Adrenal gland (tissue), 19 donors: ENCODE measurements at places on chromosomes 7 and 10. TPM values are rescaled to one million over a fixed set of nuclear protein-coding genes. Genes with fewer than 3 reads are reported as not detected.

CCL24 gene
- polyA plus RNA-seq = not detected

COL28A1 gene
- 6.7 TPM for polyA plus RNA-seq

ATG9B gene
- polyA plus RNA-seq = 0.53 TPM

TUBB8 gene
- polyA plus RNA-seq = 0.10 TPM

CUL2 gene
- 52.2 TPM for polyA plus RNA-seq

DOCK1 gene
- 8.1 TPM for polyA plus RNA-seq

INSYN2A gene
- polyA plus RNA-seq = not detected

ANKRD30A gene
- not detected for polyA plus RNA-seq

SPDYE18 gene
- 0.61 TPM for polyA plus RNA-seq

GRID1 gene
- 5.6 TPM for polyA plus RNA-seq

ACSL5 gene
- polyA plus RNA-seq = 7.4 TPM

KLLN gene
- 0.84 TPM for polyA plus RNA-seq

ASAH2B gene
- polyA plus RNA-seq = 2.8 TPM

TSPAN15 gene
- polyA plus RNA-seq = 14.8 TPM

NUTM2E gene
- 0.30 TPM for polyA plus RNA-seq
